ENCODE measurements at places on chromosomes 3 and 15.

GRCh38 chr3:38989917-38990510 is 61.7 kb downstream of the SCN11A start:
- no peak for DNase-seq

- DNase-seq, result no peak
Measured at GRCh38 chr3:187011915-187012314, 81.6 kb downstream of the ST6GAL1 start.

DNA sequence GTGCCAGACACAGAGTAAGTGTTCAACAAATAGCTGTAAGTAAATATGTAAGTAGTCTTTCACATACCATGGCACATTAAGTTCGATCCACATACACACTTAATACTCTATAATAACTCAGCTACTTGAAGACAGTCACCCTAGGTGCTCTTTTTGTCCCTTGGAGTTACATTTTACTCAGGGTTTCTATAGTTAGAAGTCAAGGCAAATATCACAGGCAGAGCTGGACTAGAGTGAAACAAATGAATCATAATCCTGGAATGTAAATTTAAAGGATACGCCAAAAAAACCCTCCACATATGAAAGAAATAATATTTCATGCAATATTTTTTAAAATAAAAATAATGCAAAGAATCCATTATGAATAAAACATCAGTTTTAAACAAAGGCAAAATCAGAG is 461.8 kb downstream of the MAGI1 start:
- DNase-seq, result no peak

DNA sequence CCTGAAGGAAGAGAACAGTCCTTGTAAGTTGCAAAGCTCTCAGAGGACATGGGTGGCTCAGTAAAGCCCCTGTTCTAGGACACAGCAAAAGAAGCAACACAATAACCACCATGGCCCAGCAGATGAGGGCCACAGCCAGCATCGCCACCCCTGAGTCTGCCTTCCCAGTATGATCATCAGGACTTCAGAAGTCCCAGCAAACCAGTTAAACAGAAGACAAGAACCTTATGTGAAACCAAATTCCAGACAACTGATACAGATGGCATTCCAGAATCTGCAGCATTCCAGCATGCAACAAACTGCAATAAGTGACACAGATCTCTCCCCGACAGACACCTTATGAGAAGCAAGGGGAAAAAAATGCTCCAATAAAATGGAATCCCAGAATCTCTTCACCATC is 30.4 kb downstream of the SPINK8 start:
- DNase-seq, result no peak

GRCh38 chr3:108562565-108562964 is 26.7 kb downstream of the CIP2A start:
- no peak for DNase-seq

- DNase-seq, result no peak
Measured at GRCh38 chr3:66425576-66426114, 75.2 kb downstream of the LRIG1 start.

DNA sequence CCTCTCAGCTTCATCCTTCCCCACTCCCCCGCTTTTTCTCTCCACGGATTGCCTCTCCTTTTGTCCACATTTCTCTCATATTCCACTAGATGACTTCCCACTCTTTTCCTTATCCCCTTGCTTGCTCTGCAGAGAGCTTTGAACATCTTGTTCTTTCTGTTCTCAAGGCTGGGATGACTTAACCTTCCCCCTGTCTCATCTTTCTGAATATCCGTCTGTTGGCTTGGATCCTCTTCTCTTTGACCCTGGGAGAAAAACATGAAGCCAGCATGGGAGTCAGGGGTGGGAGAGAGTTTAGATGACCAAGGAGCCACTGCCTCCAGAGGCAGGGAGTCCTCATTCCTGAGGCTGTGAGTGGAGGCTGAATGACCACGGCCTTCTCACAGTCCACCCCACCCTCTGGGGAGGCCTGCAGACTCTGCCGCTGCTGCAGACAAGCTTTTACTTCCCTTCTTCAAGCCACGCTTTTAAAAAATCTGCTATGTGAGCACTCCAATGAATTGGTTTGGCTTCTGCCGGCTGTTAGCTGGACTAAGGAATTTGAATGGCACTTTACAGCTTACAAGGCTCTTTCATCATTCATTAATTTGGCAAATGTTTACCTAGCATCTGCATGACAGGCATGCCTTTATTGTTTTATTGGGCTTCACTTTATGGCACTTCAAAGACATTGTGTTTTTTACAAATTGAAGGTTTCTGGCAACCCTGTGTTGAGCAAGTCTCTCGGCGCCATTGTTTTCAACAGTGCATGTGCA is 111.6 kb upstream of the SLC6A6 start:
- DNase-seq, result no peak

- no peak for DNase-seq
Measured at GRCh38 chr15:33154351-33155166, 40.0 kb downstream of the FMN1 start.

- no peak for DNase-seq
Measured at GRCh38 chr3:70981231-70981880, 602.2 kb downstream of the FOXP1 start.

DNA sequence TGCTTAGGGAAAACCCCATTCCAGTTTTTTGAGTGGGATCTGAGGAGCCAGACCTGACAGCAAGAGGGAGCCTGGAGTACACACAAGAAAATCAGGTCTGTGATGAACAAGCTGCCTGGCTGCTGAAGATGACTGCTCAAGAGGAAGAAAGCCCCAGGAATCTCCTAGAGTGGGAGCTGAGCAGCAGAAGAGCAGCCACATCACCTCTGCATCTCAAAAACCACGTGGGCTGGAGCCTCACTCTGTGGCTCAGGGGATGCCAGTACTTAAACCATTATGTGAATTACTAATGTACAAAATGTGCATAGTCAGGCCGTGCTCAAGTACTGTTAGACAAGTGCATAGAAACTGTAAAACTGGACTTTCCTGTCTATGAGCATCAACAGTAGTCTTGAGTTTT is 52.4 kb downstream of the SLC9A9 start:
- no peak for DNase-seq

DNA sequence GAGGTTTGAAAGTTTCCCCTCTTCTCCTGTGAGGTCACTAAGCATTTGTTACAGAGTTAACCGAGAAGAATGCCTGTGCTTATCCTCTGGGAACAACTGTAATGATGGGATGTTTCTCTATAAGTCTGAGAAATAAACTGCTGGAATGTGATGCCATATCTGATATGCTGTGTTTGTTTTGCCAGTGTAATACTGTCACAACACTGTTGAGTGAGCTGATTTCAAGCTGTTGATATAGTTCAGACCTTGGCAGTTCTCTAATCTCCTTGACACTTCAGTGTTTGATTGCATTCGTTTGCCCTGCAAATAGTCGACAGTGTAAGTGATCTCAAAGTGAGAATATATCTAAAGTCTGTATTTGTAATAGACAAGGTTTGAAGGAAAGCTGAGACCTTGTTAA is 73.3 kb downstream of the PTPRG start:
- no peak for DNase-seq

- no peak for DNase-seq
Measured at GRCh38 chr15:61079529-61079928, 149.6 kb downstream of the RORA start.

GRCh38 chr3:123092243-123092642 is 25.4 kb downstream of the PDIA5 start:
- DNase-seq, result no peak

- DNase-seq, result no peak
Measured at GRCh38 chr15:63811942-63812550, 21.7 kb downstream of the HERC1 start.

DNA sequence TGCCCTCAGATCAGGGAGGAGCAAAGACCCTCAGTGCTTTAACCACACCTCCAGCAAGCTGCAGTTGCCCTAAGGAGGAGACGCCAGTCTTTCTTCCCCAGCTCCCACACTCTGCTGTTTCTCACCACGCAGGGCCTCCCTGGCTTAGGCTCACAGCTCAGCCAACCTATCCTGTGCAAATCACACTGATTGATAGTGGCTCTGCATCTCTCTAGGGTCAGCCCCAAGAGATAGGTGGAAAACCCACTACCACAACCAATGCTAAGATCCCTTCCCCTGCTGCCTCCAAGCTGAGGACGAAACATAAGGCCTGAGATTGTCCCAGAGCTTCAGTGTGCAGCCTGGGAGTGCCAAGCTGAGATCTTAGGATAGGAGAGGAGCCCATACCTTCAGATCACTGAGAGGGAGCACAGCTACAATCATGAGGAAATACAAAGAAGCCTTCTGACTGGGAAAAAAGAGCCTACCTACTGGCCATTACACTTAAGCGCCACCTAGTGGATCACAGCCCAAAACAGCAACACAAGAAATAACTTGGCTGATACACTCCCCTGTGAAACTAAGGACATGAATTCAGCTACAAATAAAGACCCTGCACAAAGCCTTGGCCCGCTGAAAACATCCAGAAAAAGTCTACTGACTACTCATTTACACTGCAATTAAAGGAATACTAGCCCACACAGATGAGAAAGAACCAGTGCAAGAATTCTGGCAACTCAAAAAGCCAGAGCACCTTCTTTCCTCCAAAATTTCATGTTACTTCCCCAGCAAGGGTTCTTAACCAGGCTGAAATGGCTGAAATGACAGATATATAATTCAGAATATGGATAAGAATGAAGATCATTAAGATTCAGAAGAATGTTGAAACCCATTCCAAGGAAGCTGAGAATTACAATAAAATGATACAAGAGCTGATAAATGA is 271.5 kb upstream of the DCBLD2 start:
- no peak for DNase-seq

DNA sequence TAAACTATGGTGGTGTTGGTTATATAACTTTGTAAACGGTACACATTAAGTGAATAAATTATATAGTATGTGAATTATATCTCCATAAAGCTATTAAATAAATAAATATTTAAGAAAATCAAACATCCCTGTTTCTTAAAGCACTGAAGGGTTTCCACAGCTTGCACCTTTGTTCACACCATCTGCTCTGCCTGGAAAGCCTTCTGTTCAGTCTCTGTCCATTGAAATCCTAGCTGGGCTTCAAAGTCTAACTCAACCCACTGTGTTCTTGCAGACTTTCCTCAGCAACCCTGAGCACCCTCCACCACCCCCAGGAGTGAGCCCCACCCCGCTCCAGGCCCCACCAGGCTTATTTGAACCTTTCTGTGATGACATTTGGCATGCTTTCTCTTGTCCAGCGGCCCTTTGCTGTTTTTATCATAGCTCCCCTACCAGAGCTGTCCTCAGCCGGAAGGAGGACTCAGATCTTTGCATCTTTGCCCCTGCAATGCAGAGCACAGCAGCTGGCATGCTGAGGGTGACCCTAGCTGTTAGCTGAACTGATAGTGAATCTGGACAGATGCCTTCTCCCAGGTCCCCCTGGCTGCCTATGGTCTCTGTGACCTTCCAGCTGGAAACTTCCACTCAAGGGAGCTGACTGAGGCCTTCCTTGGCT is 105.2 kb downstream of the DAPK2 start:
- no peak for DNase-seq

DNA sequence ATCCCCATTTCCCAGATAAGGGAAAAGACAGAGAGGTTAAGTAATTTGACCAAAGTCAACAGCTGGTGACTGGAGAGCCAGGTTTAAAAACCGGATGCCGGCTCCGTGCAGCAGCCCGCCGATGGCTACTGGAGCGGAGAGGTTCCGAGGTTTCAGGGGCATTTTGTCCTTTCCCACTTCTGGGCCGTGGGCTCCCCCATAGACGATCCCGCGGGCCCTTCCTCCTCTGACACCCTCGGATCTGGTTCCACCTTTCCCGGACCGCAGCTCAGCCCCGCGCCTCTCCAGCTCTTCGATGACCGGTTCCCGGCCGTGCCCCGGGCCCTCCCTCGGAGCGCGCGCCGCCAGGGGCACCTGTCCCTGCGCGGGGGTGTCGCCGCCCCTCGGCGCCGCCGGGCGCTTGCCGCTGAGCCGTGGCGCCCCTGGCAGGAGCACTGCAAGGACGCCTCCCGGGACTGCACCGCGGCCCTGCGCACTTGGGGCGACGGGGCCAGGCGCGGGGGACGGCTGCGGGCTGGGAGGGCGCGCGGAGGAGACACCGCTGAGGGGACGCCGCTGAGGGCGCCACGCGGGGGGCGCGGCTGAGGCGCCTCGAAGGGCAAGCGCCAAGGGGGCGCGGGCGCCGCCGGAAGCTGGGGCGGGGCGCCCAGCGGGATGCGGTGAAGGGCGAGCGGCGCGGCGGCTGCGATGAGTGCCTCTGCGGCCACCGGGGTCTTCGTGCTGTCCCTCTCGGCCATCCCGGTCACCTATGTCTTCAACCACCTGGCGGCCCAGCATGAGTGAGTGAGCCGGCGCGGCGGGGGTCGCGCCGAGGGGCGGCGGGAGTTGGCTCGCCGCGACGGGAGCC is at the start of gene TM6SF1:
Gene TM6SF1, plus strand, starts transcription at position 652 of the 847 bp plus-strand sequence. Its CDS starts 36 bp downstream, at position 688.
- DNase-seq, result no peak

DNA sequence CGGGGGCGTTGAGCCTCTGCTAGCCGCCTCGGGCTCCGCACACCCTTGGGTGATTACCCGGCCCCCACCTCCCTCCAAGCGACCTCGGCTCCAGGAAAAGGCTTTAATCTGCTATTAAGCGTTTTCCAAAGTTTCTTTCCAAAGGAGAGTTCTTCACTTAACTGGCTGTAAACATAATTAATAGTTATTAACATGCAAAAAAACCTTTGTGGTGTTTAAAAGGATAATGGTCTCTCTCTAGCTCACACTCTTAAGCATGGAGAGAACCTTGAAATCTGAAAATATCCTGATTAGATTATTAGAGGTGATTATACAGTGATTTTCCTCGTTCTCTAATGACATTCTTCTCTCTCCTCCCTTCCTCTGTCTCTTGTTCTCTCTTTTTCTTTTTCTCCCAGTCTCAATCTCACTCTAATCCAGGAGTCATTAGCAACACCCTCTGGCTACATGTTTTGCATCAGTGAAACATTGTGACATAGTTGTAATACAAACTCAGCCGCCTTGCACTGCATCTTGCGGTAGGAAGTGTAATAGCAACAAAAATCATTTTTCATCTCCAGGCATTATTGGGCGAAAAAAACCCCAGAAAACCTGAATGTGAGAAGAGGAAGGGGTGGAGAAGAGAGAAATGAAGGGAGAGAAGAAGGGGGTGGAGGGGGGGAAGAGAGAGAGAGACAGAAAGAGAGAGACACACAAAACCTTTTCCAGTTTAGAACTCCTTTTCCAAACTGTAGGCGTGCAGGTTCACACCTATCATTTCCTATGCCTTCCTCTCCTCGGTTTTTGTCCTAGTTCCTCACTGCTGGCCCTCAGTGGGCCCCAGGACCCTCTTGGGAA is 24.4 kb downstream of the NR2F2 start:
- DNase-seq, result no peak

DNA sequence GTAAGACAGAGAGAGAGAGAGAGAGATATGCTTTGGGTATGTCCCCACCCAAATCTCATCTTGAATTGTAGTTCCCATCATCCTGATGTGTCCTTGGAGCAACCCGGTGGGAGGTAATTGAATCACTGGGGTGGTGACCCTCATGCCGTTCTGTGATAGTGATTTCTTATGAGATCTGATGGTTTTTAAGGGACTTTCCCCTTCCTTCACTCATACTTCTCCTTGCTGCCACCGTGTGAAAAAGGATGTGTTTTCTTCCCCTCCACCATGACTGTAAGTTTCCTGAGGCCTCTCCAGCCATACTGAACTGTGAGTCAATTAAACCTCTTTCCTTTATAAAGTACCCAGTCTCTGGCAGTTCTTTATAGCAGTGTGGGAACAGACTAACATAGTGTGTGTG is 60.3 kb downstream of the EOMES start:
- no peak for DNase-seq
